Ecto neural progenitor cell (in vitro differentiated cells): ENCODE measurements at places on chromosomes 3 and 15.

GRCh38 chr3:136994772-136995516 lies 37.2 kb downstream of the IL20RB start:
- no peak for DNase-seq

DNA sequence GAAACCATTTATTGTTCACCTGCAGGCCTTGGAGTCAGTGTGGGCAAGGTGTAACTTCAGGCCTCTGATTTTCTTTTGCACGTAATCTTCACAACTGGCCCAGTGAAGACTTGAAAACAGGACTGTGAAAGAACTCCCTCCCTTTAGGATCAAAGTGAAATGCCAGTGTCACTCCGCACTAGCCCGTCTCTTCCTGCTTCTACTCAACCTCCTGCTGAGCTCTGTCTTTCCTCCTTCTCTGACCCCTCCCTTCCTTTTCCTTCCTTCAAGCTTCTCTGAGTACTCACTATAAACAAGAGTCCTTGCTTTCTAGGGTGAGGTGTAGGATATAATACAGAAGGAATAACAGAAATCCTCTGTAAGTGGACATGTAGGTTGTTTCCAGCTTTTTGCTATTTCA lies 28.5 kb downstream of the TMEM41A start:
- no peak for DNase-seq

GRCh38 chr15:63226966-63227401 lies 37.6 kb downstream of the RAB8B start:
- no peak for DNase-seq

- DNase-seq, result no peak
Observed at GRCh38 chr3:188686324-188686723, 485.4 kb upstream of the TPRG1 start.

DNA sequence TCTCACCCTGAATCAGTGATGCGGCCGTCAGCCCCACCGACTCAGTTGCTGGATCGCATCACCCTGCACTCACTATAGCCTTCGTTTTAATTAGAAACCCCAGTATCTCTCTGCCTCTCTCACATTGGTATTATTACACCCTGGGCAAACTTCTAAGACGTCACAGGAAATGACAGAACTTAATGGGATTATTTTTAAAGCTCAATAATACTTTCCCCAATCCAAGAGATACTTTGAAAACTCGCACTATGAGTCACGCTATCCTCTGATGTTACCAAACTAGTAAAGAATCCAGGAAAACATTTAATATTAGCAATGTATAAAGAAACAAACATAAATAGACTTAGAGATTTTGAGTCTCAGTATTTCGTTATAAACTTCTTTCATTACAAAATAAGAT lies 36.6 kb downstream of the RUBCN start:
- DNase-seq, result no peak

DNA sequence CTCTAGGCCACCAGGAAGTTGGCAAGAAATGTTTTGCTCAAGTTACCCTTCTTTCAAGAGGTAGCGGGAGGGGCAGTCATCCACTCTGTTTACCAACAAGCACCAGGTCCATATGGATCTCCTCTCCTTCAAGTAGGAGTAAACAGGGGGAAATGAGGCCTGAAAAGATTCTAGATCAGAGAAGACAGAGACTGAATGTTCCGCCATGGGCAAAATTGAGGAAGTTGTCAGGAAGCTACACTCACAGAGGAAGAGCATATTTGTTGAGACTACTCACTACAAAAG lies 81.6 kb downstream of the KLF15 start:
- no peak for DNase-seq

GRCh38 chr3:145681181-145681580 lies 479.8 kb downstream of the PLOD2 start:
- no peak for DNase-seq

- peak; percentile 52 for DNase-seq
Observed at GRCh38 chr3:185270262-185270955, 16.6 kb upstream of the EHHADH start.

GRCh38 chr3:44554626-44555592 lies at the start of gene ZKSCAN7:
Gene ZKSCAN7, plus strand, starts transcription at chr3:44555193. Its CDS starts 1,855 bp downstream, at chr3:44557048.
- peak; percentile 82 for DNase-seq

GRCh38 chr15:59119625-59120024 lies 14.7 kb downstream of the CCNB2 start:
- no peak for DNase-seq

GRCh38 chr15:67186688-67187087 lies 67.8 kb downstream of the AAGAB start:
- peak; percentile 16 for DNase-seq

GRCh38 chr15:85477061-85477460 lies 96.7 kb downstream of the AKAP13 start:
- no peak for DNase-seq

DNA sequence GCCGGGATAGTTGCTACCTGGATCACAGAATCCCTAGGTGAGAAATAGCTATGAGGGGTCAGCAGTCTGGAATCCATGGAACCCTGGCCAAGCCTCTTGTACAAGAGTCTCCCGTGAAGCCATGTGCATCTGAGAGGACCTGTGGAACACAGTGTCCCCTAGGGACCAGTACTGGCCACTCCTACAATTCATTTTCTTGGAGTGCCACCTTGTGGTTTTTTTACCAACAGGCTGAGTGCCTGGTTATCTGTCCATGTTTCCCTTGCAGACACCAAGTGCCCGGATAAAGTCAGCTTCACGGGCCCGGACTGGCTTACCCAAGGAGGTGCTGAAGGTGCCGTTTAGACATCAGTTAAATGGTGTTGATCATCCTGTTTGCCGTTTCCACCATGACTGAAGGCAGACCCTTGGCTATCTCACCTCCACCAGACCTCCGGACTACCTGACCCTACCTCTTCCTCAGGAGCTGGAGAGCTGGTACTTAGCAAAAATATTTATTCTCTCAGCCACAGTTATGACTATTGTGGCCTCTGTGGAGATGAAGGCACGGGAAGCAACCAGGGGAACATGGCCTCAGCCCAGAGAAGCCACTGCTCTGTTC lies 93.9 kb downstream of the RBPMS2 start:
- DNase-seq, result peak; percentile 67

- DNase-seq, result no peak
Observed at GRCh38 chr3:42635111-42635510, 18.4 kb upstream of the ZBTB47 start.

GRCh38 chr3:18402239-18402799 lies 22.8 kb downstream of the SATB1 start:
- no peak for DNase-seq

DNA sequence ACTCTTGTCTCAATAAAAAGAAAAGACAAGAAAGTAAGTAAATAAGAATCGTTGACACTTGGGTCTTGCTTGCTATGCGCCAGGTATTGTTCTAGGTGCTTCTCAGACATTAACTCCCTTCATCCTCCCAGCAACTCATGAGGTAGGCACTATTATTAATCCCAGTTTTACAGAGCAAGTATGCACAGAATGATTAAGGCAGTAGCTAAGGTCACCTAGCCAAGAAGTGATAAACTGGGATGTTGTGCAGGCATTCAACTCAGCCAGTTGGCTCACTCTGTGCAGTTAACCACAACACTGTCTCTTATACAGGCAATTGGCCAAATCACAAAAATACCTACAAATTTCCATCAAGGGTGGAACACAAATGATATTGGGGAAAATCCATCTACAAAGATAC lies 1.7 kb upstream of the C3orf33 start:
- DNase-seq, result no peak

DNA sequence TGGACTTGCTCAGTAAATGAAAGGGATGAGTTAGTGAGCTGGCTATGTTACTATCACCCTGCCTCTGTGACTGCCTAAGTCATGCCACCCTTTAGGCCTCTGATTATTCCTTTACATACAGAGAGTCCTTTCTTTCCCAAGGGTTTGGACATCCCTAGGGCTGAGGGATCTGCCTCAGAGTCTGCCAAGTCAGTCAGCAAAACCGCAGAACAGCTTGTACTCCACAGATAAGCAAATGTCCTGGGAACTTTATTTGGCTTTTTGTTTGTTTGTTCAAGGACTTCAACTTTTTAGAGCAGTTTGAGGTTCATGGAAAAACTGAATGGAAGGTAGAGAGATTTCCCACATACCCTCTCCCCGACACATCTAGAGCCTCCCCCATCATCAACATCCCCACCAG lies 82.6 kb upstream of the TRIM42 start:
- no peak for DNase-seq

DNA sequence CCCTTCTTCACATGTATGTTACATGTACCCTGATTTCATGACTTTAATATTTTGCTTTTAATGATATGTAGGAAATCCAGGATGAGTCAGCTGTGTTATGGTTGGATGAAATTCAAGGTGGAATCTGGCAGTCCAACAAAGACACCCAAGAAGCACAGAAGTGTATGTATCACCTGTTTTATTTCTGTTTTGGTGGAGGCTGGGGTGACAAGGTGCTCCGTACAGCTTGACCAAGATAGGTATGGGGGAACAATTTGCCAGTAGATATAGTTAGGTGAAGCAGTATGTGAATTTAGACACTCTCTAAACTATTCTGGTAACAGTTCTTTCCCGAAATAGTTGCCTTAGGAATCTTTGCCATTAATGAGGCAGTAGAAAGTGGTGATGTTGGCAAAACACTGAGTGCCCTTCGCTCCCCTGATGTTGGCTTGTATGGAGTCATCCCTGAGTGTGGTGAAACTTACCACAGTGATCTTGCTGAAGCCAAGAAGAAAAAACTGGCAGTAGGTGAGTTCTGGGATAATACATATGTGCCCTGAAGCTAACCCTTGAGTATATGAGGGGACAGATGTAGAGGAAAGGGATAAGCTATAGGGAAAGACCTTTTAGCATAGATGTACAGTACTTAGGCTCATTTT lies 63.7 kb upstream of the CRTC3 start:
- no peak for DNase-seq

GRCh38 chr3:39082666-39083313 lies 24.6 kb downstream of the GORASP1 start:
- no peak for DNase-seq

- DNase-seq, result no peak
Observed at GRCh38 chr15:43919540-43920253, 92.9 kb downstream of the WDR76 start.

GRCh38 chr3:150264561-150265279 lies 143.4 kb upstream of the TSC22D2 start:
- DNase-seq, result no peak

DNA sequence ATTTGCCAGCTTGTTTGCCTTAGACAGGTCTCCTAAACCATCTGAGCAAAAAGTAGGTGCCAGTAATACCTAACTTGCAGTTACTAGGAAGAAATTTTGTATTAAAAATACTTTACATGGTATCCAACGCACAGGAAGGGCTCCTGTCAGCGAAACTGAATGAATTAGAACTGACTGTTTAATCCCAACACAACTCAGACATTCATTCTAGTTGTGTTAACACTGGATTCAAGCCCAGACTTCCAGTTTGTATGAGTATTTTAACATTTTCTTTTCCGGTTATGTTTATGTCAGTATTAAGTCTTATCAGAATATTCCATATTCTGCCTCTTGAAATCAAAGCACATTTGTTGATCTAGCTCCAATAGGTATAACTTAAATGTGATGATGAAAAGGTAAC lies 82.0 kb upstream of the SOX2 start:
- DNase-seq, result no peak

DNA sequence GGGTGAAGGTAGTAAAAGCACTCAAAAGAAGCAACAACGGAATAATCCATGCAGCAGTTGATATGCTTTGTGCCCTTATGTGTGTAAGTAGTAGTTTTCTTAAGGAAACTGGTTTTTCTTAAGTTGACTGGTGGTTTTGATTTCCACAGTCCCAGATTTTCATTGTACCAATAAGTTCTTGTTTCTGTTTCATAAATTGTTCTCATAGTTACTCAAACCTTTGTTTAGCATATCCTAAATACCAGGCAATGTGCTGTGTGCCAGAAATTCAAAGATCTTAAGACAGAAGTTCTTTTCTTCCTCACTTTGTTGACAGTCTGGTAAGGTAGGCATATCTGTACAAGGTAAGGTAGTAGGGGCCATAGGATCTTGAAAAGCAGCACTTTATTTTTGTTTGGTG lies 40.0 kb downstream of the DNAJC13 start:
- DNase-seq, result no peak

DNA sequence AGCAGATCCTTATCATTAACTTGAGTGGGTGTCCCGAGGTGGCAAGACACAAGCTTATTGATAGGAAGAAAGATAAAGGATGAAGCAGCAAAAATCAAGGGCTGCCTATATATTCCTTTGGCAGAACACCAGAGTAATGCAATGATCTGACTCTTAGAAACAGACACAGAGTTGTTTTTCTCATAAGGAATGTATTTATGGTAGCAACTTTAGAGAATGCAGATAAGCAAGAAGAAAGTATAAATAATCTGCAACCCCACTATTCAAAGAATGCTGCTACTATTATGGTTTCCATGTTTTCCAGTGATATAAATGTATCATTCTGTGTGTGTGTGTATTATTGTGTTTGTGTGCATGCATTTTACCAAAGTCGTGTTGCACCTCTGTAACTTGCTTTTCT lies 208.3 kb downstream of the THSD4 start:
- DNase-seq, result no peak

GRCh38 chr3:146501752-146502151 lies 32.4 kb upstream of the PLSCR2 start:
- no peak for DNase-seq

GRCh38 chr3:151391720-151392119 lies 7.2 kb upstream of the P2RY12 start:
- DNase-seq, result no peak

DNA sequence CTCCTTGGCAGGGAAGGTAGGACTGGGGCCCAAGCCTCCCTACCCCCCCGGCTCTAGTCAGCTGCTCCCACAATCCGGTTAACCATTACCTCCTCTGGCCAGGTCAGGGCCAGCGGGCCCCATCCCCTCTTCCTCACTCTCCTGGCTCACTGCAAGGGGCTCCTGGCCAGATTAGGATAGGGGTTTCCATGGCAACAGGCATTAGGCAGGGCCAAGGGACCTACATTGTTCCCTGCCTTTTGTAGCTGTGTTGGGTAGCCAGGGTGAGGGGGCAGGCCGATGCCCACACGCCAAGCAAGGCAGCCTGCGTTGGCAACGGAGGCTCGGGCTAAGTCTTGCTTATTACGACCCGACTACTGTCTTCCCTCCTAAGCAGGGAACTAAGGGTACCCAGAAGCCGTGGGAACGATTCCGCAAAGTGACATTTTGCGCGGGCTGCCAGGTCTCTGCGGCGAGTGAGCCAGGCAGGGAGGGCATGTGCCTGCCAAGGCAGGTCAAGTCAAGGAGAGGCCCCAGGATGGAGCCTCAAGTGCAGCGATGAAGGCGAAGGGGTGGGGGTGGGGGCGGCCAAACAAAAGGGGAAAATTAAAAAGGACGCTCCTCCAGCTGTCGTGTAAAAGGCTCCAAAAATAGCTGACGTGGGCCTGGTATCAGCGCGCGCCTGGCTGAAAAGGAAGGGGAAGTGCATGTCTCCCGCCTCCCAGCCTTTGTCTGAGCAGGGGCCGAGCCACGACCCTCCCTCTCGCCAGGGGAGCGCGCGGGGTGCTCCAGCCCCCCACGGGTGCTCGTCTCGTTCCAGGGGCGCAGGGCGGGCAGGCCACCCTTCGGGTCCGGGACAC lies 919 bp downstream of the IDH2 start:
- DNase-seq, result peak; percentile 76

- peak; percentile 68 for DNase-seq
Observed at GRCh38 chr15:62847900-62848489, 194.6 kb upstream of the TPM1 start.

- DNase-seq, result no peak
Observed at GRCh38 chr3:112097378-112097777, 11.2 kb downstream of the C3orf52 start.
